ENCODE measurements at places on chromosomes 4 and X.
A peak's percentile ranks its signal among the peaks of the same experiment; 100 is the strongest.

DNA sequence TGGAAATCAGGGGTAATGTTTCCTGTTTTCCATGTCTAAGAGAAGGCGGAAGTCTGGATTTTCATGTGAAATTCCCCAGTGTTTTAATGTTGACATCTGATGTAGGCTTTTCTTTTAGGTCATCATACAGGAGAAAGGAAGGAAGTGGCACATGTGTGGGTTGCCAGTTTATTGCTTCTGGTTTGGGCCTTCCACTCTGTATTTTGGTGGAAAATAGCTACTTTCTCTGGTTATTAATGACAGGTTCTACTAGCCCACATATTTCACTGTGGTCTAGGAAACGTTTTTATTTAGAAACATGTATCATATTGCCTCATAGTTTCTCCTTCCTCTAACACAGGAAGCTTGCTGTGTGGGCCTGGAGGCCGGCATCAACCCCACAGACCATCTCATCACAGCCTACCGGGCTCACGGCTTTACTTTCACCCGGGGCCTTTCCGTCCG, 7.2 kb downstream of the PDHA1 start:
- no peak for DNase-seq

DNA sequence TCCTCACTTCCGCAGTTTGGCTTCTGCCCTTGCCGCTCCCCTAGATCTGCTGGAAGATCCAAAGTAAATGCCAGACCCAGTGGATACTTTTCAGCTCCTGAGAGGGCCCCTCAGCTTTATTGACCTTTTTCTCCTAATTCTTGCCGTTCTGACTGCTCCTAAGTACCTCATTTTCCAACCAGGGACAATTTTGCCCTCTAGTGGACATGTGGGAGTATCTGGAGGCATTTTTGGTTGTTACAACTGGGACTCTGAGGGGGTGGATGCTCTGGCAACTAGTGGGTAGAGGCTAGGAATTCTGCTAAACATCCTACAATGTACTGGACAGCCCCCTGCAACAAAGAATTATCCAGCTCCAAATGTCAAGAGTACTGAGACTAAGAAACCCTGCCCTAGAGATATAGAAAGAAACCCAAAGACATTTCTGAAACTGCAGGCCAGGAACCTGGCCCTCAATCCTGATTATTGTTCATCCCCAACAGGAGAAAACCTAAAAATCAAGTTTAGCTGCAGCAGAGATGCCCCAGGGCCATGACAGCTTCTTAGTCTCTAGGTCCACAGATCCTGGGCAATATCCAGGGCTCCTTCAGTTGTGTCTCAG, 3.4 kb downstream of the TEX13B start:
- DNase-seq = no peak

DNA sequence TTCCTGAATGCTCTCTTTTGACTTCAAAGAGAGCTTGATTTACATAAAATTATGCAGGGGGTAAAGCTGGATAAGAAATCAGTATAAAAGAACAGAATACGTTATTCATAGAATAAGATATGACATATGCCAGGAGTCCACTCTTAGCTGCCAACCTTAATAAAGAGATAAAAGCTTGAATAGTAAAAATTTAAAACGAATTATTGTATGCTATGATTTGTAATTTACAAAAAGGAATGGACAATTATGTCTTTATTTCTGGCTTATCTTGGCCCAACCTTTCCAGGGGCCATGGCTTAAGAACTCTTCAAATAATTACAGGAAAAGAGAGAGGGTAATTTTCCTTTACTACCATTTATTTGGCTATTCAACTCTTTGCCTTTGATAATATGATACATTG, 192.2 kb upstream of the ITM2A start:
- DNase-seq = no peak

- peak; percentile 83 for DNase-seq
These were observed 15.6 kb upstream of the BBS12 start for GRCh38 chr4:122716825-122717448.

DNA sequence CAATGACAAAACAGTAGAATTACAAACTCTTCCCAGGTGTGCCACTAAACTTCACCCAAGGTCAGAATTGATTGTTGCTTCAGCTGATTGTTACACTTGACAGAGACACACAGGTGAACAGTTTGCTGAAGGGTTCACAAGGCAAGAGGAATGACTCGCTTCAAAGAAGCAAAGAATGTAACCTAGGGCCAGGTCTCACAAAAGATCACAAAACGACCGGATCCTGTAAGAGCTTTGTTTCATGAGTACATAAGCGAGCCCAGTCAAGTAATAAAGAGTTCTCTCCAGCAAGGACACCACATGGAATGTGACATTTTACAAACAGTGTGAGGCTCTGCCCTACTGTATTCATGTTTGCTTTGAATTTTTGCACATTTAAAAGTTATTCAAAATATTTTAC, 9.1 kb downstream of the LNX1 start:
- DNase-seq = no peak

GRCh38 chr4:17934286-17934685, 87.3 kb downstream of the LCORL start:
- no peak for DNase-seq

DNA sequence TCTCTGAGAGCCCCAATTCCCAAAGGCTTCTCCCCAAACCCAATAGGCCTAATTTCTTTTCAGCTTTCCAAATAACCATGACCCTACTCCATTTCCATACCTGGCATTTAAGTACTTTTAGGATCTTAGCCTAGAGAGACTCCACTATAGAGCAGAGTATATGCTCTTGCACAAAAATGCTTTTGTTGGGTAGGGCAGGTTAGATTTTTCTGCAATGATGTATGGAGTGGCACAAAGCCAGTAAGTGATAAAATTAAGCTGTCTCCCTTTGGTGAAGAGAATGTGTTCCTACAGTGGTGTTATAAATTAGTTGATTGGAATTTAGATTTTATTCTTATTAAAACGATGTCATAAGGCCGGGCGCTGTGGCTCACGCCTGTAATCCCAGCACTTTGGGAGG, 124.9 kb downstream of the INPP4B start:
- DNase-seq = no peak

DNA sequence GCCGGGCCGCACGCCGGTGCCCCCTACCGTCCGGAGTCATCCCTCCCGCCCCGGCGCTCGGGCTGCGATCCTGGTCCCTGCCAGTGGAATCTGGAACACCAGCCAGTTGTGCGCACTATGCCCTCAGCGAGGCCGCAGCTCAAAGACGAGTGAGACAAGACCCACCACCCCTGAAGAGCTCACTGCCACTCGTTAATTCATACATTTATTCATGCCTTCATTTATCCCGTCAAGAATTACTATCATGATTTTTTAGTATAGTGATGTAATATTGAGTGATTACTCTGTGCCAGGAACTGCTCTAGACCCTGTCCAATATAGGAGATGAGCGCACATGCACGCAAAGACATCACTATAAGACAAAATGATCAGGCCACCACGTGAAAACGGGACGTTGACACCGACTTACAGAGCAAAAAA, 247 bp upstream of the PPA2 start:
- peak; percentile 97 for DNase-seq

- no peak for DNase-seq
These were observed 641.2 kb upstream of the CPEB2 start for GRCh38 chr4:14361084-14361483.

GRCh38 chr4:23038626-23039491, 346.1 kb downstream of the GBA3 start:
- DNase-seq = no peak

- no peak for DNase-seq
These were observed 75.4 kb downstream of the ZAR1 start for GRCh38 chr4:48565362-48566033.
